Posterior cingulate gyrus (tissue), 11 donors: ENCODE measurements at places on chromosomes 16 and 17.

GRCh38 chr16:25224731-25225319 lies 8.1 kb downstream of the AQP8 start:
- no peak for DNase-seq

DNA sequence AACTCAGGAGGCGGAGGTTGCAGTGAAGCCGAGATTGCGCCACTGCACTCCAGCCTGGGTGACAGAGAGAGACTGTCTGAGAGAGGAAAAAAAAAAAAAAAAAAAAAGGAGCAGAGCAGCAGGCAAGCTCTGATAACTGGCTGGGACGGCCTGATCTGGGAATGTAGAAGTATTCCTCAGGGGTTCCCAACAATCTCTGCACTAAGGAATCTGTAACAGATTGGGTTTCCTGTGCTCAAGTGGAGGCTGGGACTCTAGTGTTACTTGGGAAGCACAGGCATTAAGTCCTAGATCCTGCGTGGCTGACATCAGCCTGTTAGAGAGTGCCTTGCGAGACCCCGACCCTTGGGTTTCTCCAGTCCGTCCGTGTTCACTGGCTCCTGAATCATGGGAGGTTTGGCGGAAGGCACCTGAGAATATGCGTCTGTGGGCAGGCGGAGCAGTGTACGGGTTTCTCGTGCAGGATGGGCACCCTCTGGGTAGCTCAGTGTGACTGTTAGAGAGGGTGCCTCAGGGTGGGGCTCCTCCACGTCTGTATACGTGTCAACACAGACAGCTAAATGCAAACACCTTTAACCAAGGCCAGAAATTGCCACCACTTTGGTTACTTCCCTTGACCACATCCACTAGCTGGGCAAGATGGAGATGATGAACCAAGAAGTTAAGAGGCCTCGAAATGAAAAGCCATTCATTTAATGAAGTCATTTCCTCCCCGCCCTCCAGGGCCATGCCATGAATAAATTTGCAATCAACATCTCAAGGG lies 174.9 kb upstream of the RPL38 start:
- no peak for DNase-seq

- no peak for DNase-seq
Observed at GRCh38 chr16:78221892-78222291, 122.4 kb downstream of the WWOX start.

- no peak for DNase-seq
Observed at GRCh38 chr16:81790830-81791435, 11.8 kb downstream of the PLCG2 start.

DNA sequence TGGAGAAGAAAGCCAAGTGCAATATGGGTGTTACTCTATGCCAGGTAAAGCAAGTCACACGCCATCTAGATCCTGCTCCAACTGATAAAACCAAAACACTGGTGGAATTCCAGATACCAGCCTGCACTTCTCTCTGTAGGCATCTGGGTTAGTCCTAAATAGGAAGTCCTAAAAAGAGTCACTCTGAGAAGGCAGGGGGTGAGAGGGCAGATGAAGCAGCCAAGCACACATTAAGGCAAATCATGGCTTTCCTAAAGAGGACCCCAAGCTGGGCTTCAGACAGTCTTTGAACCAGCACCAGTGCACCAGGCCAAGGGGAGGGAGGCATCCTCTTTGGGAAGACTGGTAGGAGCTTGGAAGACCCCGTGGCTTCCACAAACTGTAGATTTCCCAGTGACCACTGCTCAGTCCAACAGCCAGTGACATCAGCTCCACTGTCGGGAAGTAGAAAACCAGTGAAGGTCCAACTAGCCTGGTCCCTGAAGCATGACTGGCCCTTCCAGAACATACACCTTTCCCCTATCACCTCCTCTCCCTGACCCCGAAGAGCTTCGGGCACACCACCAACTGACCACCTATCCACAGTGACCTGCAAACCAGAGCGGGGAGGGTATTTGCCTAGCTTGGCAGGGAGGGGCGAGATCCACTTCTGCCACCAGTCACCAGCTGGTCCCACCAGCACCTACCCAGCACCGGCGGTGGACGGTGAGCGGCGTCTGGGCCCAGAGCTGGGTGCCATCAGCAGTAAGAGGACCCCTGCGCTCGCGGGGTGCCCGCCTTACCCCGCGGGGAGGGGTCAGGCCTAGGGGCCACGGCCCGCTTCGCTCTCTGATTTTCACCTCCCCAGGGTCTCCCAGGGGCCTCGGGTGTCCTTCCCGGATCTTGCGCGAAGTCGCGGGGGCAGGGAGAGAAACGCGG lies 1.0 kb downstream of the LITAF start:
- DNase-seq = no peak

DNA sequence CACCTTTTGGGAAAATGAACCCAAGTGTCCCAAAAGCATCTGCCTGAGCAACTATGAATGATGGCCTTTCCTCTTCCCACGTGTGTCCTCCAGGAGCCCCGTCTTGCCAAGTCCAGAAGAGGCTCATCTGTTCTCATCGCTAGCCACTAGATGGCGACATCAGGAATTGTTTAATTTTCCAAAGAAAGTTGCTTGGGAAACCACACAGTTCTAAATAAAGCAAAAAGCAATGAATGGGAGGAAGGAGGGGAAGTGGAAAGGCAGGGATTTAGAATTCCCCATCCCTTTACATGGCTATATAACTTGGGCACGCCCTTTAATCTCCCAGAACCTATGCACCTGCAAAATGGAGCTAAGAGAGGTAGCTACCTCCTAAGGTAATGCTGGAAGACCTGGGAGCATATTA lies 9.0 kb upstream of the CDH5 start:
- peak; percentile 35 for DNase-seq

DNA sequence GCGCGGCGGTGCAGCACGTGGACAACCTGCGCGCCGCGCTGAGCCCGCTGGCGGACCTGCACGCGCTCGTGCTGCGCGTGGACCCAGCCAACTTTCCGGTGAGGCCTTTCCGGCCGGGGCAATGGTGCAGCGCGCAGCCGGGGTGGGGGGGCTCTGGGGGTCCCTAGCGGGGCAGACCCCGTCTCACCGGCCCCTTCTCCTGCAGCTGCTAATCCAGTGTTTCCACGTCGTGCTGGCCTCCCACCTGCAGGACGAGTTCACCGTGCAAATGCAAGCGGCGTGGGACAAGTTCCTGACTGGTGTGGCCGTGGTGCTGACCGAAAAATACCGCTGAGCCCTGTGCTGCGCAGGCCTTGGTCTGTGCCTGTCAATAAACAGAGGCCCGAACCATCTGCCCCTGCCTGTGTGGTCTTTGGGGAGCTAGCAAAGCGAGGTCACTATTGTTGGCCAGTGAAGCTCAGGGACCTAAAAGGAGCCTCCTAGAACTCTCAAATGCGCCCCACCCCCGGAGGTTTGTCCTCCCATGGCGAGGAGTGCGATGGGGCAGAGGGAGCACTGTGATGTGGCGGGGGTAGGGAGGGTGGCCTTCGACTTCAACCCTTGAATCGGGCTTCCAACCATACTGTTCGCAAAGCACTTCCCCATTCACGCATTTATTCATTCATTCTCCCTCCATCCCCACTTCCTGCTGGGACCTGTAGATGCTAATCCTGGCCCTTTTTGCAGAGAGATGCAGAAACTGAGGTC lies 770 bp downstream of the HBM start:
- peak; percentile 59 for DNase-seq

GRCh38 chr16:56688762-56689161 lies 6.5 kb downstream of the MT1X start:
- no peak for DNase-seq

- DNase-seq = no peak
Observed at GRCh38 chr16:86241681-86242080, 268.6 kb upstream of the FOXF1 start.

- no peak for DNase-seq
Observed at GRCh38 chr16:53707671-53708070, 3.7 kb downstream of the FTO start.

DNA sequence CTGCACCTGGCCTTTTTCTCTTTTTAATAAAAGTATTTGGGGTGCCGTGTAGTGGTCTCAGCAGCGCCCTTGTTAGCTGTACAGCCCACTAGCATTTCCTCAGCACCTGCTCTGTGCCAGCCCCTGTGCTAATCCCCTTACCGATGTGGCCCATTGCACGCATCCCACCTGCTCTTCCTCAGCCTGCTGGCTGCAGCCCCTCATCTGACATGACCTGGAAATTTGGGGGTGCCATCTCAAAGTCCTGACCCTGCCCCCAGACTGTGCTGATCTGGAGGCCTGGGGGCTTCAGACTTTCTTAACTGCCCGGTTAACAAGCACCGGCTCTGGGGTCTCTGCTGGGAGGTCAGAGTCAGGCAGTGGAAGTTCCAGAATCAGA lies 10.4 kb downstream of the GPRC5C start:
- no peak for DNase-seq

GRCh38 chr17:142102-142661 lies 4.8 kb downstream of the SCGB1C2 start:
- peak; percentile 72 for DNase-seq

DNA sequence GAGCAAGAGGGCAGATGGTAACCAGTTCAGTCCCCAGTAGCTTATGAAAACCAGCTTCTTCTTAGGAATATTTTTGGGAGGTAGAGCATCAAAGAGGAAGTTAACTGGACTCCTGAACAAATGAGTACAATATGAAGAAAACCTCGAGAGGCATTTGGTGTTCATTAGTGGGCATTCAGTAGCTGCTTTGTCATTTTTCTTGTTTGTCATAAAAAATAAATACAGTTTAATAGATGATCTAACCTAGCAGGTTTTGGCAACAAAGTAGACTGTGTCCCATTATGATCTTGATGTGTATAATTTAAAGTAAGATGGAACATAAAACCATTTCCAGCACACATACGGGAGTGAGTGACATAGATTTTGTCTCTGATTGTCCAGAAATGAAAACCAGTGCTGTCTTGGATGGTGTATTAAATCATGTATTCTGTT lies 173.1 kb downstream of the HS3ST3A1 start:
- no peak for DNase-seq

GRCh38 chr16:81366316-81366932 lies 51.7 kb downstream of the GAN start:
- DNase-seq = no peak

DNA sequence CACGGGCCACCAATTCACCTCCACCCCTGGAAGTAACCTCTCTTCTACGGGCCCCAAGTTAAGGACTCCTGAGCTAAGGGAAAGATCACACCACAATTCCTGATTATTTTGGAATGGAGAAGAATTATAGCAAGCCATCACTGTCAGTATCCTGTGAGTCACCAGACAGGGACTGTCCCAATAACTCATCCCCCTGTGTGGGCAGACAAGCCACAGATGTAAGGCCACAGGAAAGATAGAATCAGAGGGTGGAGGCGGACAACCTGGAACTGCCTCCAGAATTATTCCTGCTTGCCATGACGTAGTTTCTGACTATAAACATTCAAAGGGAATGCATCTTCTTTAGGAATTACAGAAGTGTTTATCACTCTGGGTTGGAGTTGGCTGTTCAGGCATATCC lies 5.8 kb upstream of the MYO1D start:
- DNase-seq = no peak

DNA sequence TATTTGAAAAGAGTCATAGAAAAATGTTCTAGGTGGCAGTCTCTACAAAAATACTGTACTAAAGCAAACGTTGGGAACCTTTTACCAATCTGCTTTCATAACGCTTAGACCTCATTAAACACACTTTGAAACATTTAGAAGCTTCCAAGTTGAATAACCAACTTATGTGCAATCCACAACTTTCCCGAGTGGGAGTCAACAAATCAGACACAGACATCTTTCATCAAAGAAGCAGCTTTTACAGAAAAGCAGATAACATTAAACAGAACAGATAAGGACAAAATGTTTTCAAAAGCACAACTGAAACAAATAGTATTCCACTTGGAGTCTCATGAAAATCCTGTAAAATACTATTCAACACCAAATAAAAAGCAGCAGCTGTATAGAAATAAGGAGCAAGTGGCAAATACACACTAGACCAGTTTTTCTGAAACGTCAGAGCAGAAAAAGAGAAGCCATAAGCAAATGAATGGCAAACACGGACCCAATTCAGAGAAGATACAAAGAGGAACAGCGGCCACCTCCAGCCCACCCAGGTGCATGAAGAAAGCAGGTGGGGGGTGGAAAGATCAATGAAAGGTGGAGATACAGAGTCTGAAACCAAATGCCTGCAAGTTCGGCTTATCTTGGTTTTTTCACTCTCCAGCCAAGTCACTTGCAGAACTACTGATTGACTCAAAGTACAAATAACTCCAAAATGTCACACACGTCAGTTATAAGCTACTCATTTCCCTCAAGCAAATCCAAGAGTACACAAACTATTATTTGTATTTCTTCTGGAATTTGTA lies 18.4 kb upstream of the FBF1 start:
- no peak for DNase-seq

- DNase-seq = no peak
Observed at GRCh38 chr16:51831595-51832367, 680.7 kb upstream of the SALL1 start.

DNA sequence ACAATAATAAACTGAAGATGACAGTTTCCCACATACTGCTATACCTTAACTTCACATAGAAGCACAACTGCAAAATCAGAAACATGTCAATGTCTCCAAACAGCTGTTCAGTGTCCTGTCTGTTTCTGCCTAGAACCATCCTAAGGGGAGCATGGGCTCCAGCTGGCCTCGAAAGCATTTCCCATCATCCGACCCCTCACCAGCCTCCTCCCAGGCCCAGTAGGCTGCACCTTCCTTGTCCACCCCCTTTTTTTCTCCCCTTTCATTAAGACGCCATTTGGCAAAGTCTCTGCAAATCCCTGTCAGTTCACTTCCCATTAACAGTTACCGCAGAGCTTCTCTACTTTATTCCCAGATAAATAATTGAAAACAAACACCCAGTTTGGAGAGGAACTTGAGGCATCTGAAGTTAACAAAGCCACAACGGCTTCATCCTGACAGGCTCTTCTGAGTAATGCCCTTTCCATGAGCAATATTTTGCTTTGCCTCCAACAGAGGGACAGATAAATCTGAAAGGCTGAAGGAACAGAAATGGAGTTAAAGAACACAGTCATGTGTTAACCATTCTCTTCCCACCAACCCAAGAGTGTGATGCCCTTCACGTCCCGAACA lies 65.3 kb downstream of the SLC39A11 start:
- DNase-seq = no peak

DNA sequence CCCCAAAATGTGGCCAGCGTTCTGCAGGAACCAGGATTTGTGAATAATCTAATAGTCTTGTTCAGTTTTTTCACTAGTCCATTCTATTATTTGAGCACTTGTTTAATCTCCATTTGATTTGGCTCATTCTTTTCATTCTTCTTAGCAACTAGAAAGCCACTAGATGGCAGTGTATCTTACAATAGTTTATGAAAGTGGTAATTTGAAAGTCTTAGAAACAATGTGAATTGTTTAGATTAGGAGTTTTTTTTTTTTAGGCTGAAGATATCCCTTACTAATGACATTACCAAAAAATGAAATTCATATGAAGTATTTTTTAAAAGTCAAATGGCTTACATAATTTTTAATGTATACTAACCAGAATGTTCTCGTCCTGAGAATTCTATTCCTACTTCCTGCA lies 6.7 kb downstream of the ERI2 start:
- no peak for DNase-seq

- DNase-seq = no peak
Observed at GRCh38 chr16:62586128-62586862, 550.1 kb upstream of the CDH8 start.

- no peak for DNase-seq
Observed at GRCh38 chr17:68491381-68492231, 20.6 kb upstream of the PRKAR1A start.
